ENCODE measurements at places on chromosomes 4 and X. TPM values are rescaled to one million over a fixed set of nuclear protein-coding genes. Genes with fewer than 3 reads are reported as not detected.

Gene GUCY1A1
- total RNA-seq, result 50.6 TPM

Gene DBET
- not detected for total RNA-seq

GRCh38 chr4:58261526-58261925 is 1151.3 kb upstream of the IGFBP7 start:
- no peak for DNase-seq

DNA sequence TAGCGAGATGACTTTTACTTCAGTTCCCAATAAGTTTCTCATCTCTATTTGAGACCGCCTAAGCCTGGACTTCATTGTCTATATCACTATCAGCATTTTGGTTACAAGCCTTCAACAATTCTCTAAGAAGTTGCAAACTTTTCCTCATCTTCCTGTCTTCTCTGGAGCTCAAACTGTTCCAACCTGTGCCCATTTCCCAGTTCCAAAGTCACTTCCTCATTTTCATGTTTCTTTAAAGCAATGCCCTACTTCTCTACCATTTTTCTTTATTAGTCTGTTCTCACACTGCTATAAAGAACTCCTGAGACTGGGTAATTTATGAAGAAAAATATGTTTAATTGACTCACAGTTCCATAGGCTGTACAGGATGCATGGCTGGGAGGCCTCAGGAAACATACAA is 251.9 kb downstream of the TECRL start:
- no peak for DNase-seq
